ENCODE measurements at places on chromosomes 3 and 15.

DNA sequence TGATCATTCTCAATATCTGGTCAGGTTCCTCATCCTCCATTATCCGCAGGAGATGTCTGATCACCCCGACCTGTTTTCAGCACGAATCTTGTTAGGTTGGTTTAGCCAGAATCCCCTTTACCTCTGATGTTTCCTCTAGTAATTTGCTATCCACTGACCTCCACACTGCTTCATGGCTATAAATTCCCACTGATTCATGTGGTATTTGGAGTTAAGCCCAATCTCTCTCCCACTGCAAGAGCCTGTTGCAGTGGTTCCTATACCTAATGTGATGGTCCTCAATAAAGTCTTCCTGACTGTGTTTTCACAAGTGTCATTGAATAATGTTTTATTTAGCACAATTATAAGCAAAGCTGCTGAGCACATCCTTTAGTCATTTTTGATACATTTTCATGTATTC is 124.8 kb upstream of the CNTN3 start:
- no peak for DNase-seq

DNA sequence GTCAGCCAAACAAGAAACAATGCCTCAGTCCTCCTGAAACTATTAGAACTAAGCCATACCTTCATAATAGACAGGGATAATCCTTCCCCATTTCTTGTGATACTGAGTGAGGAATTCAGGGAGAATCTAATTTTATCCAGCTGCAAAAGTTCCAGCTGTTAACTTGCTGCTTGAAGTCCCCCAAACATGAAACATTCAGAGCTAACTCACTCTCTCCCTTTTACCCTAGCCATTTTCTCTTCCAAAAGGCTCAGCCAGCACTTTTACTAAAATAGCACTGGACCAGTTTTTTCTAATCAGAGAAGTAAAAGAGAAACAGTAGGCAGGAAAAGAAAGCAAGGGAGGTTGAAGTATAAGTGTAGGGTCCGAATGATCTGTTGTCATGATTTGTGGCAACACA is 268.1 kb downstream of the TAFA4 start:
- no peak for DNase-seq

- DNase-seq = no peak
Observed at GRCh38 chr15:25689592-25689991, 173.5 kb downstream of the ATP10A start.

DNA sequence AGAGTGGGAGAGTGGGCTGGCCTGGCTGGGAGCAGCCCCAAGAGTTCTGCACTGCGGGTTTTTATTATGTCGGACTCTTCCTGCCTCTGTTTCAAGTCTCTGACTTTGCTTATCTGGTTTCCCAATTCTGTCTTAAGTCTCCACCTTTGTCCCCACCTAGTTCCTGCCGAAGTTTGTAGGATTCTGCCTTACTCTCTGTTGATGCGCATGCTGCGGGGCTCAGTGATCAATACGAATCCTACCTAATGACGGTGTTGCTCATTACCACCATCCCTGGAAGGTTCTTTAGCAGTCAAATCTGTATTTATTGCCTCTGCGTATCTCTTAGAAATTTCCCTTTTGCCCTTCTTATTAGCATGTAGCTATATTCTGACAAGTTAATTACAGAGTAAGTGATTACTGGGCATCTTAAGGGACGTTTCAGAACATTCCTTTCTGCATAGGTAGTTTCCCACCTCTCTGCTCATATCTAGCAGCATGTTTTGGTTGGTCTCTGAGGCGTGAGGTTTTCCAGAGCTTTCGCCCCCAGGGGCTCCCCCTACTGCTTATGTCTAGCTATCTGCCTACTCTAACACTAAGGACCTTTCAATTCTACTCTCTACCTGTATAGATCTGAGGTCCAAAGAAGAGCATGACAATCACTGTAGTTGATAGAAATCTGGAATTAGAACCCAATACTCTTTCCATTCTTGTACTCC is 236.0 kb upstream of the EIF1B start:
- DNase-seq = no peak

GRCh38 chr3:144259267-144259666 is 287.6 kb downstream of the DIPK2A start:
- DNase-seq = no peak
